ENCODE measurements at places on chromosomes 11 and 22. TPM values are rescaled to one million over a fixed set of nuclear protein-coding genes. Genes with fewer than 3 reads are reported as not detected.
A peak's percentile ranks its signal among the peaks of the same experiment; 100 is the strongest.

- DNase-seq, result no peak
Observed at GRCh38 chr11:106842134-106842533, 176.1 kb downstream of the GUCY1A2 start.

GRCh38 chr11:124879493-124880289 is 14.5 kb downstream of the ROBO3 start:
- no peak for DNase-seq

DNA sequence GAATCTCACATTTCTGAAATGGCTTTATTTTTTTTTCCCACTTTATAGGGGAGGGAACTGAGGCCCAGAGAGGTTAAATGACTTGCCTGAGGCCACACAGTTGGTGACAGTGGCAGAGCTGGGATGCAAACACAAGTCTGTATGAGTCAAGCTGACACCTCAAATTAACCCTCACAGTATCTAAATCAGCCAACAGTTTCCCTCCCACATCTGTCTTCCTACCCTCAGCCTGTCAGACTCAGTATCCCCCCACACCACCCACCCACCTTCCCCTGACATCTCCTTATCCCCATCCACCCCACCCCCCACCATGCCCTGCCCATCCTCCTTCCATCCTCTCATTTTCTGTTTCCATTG is 95.2 kb downstream of the TP53I11 start:
- DNase-seq, result no peak

GRCh38 chr11:134488913-134489312 is 76.9 kb upstream of the B3GAT1 start:
- DNase-seq, result no peak

The RHOD gene
- polyA plus RNA-seq, result 9.4 TPM

- DNase-seq, result peak; percentile 93
Observed at GRCh38 chr11:130068986-130069658, 572 bp upstream of the APLP2 start.

The EHF gene
- polyA plus RNA-seq, result not detected

The C11orf97 gene
- not detected for polyA plus RNA-seq

The CYTH4 gene
- 4.9 TPM for polyA plus RNA-seq

The OSBP2 gene
- polyA plus RNA-seq, result 4.8 TPM

The BTBD18 gene
- polyA plus RNA-seq, result 0.08 TPM

GRCh38 chr11:69388661-69389060 is 92.8 kb upstream of the LINC01488 start:
- DNase-seq, result no peak

The TREH gene
- 0.22 TPM for polyA plus RNA-seq

The OR51E1 gene
- 3.7 TPM for polyA plus RNA-seq

- DNase-seq, result no peak
Observed at GRCh38 chr11:35363246-35363801, 56.0 kb downstream of the SLC1A2 start.

The UBXN1 gene
- polyA plus RNA-seq, result 123 TPM

DNA sequence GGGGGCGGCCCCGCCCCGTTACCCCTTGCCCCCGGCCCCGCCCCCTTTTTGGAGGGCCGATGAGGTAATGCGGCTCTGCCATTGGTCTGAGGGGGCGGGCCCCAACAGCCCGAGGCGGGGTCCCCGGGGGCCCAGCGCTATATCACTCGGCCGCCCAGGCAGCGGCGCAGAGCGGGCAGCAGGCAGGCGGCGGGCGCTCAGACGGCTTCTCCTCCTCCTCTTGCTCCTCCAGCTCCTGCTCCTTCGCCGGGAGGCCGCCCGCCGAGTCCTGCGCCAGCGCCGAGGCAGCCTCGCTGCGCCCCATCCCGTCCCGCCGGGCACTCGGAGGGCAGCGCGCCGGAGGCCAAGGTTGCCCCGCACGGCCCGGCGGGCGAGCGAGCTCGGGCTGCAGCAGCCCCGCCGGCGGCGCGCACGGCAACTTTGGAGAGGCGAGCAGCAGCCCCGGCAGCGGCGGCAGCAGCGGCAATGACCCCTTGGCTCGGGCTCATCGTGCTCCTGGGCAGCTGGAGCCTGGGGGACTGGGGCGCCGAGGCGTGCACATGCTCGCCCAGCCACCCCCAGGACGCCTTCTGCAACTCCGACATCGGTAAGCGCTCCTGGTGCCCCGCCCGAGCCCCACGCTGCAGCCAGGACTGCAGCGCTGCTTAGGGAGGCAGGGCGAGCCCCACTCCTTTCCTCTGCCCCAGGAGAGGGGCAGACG is at the start of gene TIMP3:
TIMP3 (plus strand) TSS at position 169 of the 700 bp plus-strand sequence; CDS start at position 466, 297 bp downstream.
- DNase-seq, result peak; percentile 94

DNA sequence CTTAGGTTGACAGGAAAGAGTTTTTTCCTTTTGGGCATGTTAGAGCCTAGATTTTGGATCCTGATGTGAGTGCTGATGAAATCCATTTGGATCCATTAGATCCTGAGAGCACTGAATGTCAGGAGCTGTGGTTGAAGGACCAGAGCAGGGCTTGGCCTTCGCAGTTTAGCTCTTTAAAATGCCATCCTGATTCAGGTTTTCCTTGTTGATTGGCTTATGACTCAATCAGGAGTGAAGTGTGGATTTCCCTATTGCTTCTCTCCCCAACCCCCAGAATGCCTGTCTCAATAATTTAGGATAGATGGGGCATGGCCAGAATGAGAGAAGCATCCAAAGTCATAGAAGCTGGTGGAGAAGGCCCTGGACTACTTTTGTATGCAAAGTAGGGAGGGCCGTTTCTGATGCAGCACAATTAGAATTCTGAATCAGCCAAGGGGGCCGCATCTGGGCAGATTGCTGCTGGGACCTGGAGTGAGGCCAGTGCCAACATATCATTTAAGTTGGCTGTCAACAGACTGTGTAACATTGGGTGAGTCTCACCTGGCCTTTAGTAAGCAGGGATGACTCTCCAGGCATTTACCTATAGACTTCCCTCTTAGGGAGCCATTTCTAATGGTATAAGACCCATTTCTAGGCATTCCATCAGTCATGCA is 80.5 kb downstream of the TEAD1 start:
- no peak for DNase-seq

The HSD17B12 gene
- polyA plus RNA-seq, result 42.2 TPM

The THRSP gene
- 0.67 TPM for polyA plus RNA-seq

GRCh38 chr11:121448431-121448941 is 3.6 kb upstream of the SORL1 start:
- DNase-seq, result no peak

GRCh38 chr11:65169164-65169641 is 830 bp upstream of the SPDYC start:
- DNase-seq, result no peak

- no peak for DNase-seq
Observed at GRCh38 chr11:65546217-65546958, 11.8 kb downstream of the LTBP3 start.

DNA sequence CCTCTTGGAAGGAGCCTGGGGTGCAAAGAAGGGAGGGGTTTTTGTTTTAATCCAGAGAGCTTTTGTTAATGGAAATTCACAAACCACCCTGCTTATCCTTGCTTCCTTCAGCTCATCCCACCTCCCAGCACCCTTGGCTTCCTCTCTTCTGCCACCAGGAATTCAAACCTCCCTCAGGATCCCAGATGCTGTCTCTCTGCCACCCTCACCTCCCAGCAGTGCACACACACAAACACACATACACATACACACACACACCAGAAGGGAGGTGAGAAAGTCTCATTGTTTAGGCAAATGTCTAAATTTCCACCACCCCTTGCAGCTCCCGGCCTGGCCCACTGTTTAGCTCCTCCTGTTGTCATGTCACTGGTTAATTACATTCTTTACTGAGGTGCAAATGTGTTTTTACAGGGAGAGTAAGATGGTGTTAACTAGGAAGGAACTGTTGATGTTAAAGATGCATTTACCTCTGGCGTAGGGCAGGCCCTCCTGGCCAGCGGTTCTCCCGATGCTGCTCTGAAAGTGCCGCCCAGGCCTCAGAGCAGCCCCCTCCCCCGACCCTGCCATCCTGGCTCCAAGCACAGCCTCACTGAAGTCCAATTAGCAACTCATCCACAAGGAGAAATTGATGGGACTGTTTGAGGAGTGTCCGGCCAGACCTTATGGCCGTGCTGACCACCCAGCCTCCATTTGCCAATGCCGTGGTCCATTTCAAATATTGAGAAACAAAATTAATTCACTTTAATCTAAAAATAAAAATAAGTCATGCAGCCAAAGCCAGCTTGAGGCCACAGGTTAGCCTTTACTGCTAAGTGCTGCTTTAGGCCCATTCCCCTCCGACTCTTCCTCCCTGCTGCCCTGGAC is 165.4 kb downstream of the FEZ1 start:
- DNase-seq, result no peak
